IMR-90 (cell line): ENCODE measurements at places on chromosomes 4 and X. TPM values are rescaled to one million over a fixed set of nuclear protein-coding genes. Genes with fewer than 3 reads are reported as not detected.
A peak's percentile ranks its signal among the peaks of the same experiment; 100 is the strongest.

Gene TLR2
- 0.03 TPM in 1 of 2 replicates, not detected in the other for polyA plus RNA-seq

DNA sequence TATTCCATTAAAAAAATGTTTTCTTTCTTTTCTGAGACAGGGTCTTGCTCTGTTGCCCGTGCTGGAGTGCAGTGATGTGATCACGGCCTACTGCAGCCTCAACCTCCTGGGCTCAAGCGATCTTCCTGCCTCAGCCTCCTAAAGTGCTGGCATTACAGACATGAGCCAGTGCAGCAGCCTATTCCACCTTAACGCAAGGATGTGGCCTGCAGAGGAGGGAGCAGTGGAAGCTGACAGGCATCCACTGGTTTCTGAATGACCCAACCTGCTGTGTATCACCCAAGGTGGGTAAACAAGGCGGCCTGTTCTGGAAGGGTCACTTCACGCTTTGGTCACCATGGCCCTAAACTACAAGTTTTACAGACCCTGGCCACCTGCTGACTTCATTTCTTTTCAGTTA is 60.8 kb downstream of the ACOX3 start:
- DNase-seq = no peak

Gene BMPR1B
- polyA plus RNA-seq = 0.19 and 0.24 TPM in 2 replicates

DNA sequence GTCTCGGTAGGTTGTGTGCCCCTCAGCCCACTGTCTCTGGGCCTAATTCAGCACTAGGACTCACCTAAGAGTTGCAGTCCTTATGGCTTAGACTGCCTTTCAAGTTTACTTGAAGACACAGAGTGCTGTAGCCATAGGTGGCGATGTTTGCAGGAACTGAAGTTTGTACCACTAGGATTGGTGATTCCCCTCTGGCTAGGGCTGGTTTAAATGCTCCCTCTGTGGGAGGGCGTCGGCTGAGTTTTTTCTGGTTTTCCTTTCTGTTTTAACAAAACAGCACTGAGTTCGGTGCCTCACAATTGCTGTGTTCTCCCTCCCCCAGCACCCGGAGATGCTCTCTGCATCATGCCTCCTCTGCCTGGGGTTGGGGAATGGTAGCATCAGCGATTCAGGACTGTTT is 480.9 kb downstream of the PCDH11X start:
- DNase-seq = no peak

Gene AGTR2
- polyA plus RNA-seq = not detected in 2 replicates

Gene NHS
- 0.36 TPM in 2 replicates for polyA plus RNA-seq

DNA sequence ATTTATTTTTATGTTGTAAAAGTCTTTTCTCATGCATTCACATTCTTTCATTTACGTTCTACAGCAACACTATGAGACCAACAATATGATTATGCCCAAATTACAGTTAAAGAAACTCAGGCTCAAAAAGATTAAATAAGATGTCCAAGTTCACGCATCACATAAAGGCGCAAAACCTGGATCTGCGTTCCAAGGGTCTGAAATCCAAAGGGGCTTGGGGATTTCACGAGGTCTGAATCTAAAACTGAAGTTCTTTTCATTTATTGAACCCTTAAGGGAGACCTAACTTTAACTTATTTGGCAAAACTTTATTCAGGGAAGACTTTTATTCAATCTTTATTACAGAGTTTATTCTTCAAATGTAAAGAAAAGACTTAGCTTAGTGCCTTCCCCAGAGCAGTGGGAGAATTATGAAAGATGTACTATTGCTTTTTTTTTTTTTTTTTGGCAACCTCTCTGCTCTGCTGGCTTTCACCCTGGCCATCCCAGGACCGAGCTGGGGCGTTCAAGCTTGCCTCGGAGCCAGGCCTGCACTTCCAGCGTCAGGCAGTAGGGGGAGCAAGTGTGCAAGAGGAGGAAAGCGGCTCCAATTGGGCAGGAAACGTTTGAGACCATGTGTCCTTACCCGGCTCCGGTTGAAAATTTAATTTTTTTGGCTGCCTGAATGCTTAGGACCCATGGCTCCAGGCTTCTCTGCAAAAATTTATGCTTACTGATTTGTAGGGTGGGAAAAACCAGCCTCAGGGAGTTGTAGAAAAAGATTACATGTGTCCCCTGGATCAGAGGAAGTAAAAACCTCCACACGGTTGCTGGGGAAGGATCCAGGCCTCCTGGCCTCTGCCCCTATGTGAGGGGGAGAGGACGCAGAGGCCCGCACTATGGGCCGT is 344.3 kb upstream of the KLF3 start:
- peak; percentile 82 for DNase-seq

GRCh38 chr4:174999407-174999806 is 81.2 kb downstream of the ADAM29 start:
- DNase-seq = no peak

Gene ZCCHC12
- 0.06 and 0.07 TPM in 2 replicates for polyA plus RNA-seq

DNA sequence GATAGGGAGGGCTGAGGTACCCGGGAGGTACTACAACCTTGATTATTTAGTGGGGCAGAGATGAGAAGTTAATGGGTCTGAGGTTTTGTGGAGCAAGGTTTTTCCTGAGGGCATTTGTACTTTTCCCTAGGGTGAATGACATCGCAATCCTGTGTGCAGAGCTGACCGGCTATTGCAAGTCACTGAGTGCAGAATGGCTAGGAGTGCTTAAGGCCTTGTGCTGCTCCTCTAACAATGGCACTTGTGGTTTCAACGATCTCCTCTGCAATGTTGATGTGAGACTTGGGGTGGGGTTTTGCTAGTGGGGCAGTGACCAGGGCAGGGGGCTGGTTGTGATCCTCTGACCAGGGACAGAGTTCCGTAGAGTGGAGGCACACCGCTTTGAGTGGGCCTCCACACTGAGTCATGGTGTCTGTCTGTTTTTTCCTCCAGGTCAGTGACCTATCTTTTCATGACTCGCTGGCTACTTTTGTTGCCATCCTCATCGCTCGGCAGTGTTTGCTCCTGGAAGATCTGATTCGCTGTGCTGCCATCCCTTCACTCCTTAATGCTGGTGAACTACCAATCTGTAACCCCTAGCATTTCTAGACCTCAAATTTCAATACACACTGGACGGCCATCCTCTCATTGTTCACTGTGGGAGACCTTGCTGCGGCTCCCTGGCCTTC is 9.9 kb downstream of the MED12 start:
- DNase-seq = peak; percentile 64

Gene PAGE5
- not detected in 2 replicates for polyA plus RNA-seq

DNA sequence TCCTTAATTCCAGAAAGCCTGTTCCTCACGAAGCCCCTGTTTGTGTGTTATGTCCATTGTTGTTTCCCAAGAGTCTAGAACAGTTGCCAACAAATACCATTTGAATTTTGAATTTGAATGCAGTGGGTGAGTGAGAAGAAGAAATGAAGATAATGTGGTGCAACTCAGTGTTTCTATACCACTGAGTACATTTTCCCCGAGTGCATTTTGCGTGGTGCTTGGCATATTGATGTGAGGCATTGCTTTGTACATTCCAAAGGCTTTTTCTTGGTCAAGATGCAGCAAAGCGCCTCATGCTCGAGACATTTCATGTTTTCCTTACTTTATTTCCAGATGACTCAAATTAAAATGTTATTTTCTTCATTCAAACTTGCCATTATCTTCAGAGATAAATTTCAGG is 253.1 kb upstream of the RPS6KA3 start:
- DNase-seq = no peak

- DNase-seq = no peak
Observed at GRCh38 chr4:41746440-41747229, 1.9 kb downstream of the PHOX2B start.

- no peak for DNase-seq
Observed at GRCh38 chr4:30605616-30606190, 114.5 kb upstream of the PCDH7 start.

DNA sequence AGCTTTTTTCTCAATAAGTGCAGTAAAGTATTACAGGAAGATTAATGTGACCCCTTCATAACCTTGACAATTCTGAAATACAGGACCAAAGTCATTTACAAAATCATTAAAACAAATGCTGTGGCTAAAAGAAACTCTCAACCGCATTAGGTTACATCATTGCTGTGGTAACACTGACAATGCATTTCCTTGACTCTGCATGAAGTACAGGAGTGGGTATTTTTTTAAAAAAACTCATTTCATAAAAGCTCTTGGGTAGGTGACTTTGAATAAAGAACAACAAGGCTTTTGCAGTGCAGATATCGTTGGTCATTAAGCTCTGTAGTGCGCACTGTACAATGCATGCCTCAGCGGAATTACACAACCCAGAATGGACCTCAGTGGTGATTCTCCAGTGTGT is 23.4 kb upstream of the XK start:
- DNase-seq = no peak

DNA sequence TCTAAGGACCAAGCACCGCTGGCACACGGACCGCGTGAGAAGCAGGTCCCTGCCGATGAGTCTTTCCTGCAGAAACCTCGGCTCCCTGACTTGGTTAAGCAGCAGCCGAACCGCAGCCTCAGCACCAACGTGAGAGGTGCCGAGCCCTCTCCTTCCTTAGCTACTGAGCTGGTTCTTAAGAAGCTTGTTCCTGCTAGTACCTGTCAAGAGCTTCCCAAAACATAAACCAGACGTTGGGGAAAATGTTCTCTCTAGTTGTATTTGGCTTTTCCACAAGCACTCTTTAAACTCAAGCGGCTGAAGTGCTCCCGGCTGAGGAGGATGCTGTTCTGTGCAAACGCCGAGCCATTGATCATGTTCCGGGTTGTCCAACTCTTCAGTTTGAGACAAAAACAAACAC is 29.3 kb upstream of the TLR3 start:
- no peak for DNase-seq

Gene RBM47
- polyA plus RNA-seq = 0.44 and 0.59 TPM in 2 replicates

- no peak for DNase-seq
Observed at GRCh38 chr4:114284629-114285028, 305.2 kb upstream of the ARSJ start.

DNA sequence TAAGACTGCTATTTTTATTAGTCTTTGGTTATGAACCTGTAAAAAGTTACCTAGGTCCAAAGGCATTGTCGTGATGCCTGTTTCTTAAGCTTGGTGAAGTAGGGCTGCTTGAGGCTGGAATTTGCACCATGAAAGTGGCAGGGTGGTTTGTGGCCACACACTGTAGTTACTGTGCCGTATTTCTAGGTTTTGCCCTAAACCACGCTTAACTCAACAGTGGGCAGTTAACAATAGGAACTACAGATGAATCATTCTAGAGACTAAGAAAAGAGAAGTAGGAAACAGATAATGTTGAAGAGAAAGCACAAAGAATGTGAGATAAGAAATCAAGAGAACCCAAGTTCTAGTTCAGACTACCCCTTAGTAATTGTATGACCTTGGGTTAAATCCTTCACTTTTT is 11.5 kb downstream of the ETNPPL start:
- no peak for DNase-seq

DNA sequence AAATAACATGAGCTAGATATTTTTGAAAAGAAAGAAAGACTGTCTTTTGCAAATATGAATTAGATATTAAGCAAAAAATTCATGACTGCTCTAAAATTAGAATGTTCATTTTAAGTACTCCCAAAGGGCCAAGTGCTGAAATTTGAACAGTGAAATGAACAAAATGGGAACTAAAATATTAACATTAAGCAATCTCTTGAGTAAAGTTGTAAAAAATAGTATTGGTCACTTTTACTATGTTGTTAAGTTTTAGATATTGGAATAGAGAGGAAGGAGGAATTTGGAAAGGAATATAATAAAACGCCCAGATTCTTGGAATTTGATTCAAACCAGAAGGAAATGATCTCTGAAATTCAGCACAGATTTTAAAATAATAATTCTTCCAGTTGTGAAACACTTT is 125.9 kb upstream of the ANK2 start:
- no peak for DNase-seq

Gene ADH1C
- 0.26 TPM in 1 of 2 replicates, not detected in the other for polyA plus RNA-seq

DNA sequence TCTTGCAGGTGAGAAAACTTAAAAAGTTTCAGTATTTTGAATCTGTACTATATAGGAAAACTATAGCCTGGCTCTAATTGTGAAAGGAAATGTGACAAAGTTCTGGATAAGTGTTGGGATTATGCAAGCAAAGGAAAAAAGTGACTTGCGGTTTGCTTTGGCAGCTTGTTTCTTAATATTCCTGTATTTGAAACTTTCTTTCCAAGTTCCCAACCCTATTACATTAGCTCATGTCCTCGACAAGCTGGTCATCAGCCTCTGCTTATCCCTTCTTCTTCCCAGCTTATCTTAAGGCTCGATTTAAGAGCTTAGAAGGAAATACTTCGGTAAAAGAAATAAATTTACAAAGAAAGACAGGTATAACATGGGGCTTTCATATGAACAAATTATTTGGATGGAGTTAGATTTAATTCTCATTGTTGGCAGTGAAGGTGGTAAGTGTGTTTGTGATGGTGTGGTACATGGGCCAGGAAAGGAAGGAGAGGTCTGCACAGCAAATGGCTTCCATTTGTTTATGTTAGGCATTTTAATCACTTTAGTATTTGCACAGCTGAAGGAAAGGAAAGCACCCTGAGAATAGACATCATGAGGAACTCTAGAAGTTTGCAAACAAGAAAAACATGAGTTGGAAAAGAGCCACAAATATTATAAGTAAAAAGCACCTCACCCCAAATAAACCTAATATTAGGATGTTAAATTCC is 5.1 kb upstream of the MYOZ2 start:
- DNase-seq = peak; percentile 59

Gene FOXP3
- 0.05 TPM in 1 of 2 replicates, not detected in the other for polyA plus RNA-seq

DNA sequence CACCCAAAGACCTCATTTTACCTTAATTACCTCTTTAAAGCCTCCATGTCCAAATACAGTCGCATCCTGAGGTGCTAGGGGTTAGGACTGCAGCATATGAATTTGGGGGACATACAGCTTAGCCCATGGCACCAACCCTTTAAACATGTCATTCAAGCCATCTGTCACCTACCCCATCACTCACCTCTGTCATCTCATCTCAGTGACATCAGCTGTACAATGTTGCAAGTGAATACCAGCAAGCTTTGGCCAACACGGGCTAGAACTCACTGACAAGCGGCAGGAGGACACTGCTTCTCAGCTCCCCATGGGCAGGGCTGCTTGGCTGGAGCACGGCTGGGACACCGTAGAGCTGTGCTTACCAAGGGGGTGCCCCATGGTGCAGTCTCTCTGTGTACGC is 107.5 kb downstream of the STK32B start:
- DNase-seq = no peak

Gene ARHGEF38
- not detected in 2 replicates for polyA plus RNA-seq

Gene CPLX1
- 0.05 and 0.06 TPM in 2 replicates for polyA plus RNA-seq

Gene ATP2B3
- 0.03 and 0.06 TPM in 2 replicates for polyA plus RNA-seq

DNA sequence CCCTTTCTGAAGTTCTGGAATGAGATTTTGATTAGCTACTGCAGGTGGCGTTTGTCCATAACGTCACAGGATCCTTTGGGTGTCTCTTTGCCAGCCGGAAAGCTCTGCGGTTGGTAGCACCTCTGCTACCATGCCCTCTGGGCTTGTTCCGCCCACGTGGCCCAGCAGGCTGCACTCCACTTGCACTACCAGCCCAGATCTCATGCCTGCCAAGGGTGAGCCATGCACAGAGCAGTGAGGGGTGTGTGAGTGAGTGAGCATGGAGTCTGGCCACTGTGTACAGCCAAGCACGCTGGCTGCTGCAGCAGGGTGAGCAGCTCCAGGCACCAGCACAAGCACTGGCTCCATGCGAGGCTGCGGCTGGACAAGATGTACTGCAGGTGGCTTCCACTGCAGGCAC is 6.6 kb upstream of the HNRNPD start:
- DNase-seq = no peak

DNA sequence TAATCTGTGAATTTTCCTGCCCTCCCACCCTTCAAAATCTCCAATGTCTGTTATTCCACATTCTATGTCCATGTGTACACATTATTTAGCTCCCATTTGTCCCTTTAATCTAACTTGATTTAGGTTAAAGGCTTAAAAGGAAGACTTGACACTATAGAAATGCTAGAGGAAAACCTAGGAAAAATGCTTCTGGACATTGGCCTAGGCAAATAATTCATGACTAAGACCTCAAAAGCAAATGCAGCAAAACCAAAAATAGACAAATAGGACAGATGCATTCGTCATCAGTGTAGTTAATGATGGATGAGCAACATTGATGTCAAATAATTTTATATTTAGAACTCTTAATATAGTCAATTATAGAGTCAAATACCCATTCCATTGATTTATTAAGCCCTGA is 36.9 kb downstream of the INTU start:
- DNase-seq = no peak
